ENCODE measurements at places on chromosomes 4 and X.

DNA sequence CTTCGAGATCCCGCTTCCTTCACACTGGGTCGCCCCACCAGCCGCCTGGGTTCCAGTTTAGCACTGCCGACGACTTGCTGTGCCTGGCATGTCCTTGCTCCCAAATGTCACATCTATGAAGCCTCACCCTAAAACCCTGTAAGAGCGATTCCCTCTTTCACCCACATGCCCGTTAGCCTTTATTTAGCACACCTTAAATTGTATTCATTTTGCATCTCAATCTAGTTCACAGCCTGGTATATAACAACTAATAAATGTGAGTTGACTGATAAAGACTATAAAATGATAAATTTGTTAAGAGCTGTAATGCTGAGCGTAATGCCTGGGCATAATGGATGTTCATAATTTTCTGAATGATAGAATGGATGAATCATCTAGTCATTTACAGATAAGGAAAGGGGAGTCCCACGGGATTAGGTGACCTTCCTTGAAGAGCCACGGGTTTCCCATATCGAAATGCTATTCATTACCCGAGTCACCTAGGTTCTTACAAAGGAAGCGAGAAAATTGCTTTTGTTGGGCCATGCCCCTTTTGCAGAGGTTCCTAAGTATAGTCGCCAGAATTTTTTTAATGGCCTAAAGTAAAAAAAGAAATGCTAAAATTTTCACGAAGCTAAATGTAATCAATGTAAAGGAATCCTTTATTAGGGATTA lies 1.1 kb upstream of the AP1S2 start:
- no peak for DNase-seq

GRCh38 chrX:40773809-40774208 lies 38.5 kb upstream of the MED14 start:
- no peak for DNase-seq

DNA sequence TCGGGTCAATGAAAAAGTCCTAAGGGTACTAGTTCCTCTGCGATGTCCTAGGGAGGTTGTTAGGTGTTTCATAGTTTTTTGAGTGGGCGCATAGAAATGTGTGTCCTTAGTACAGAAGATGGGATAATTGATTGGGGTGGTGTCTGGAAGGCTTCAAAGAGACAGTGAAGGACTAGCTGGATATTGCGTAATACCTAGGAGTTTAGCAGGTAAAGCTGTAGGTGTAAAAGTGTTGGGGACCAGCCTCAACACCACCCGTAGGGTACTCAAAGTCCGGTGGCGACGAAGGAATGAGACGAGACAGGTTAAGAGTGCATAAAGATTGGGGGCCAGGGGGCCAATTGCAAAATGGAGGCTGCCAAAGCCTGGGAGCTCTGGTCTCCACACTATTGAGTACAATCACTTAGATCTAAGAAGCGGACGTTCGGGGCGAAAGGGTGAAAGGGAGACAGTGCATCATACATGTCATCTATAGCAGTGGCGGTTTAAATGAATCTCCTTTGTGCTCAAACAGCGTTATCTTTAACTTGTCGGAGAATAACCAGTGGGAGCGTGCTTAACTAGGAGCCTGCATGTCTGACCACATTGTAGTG lies 1.0 kb downstream of the TRMT44 start:
- no peak for DNase-seq

- DNase-seq: peak; percentile 47
Observed at GRCh38 chr4:20288047-20288650, 36.4 kb downstream of the SLIT2 start.

GRCh38 chrX:109537324-109537665 lies 651 bp downstream of the NXT2 start:
- DNase-seq: peak; percentile 25

DNA sequence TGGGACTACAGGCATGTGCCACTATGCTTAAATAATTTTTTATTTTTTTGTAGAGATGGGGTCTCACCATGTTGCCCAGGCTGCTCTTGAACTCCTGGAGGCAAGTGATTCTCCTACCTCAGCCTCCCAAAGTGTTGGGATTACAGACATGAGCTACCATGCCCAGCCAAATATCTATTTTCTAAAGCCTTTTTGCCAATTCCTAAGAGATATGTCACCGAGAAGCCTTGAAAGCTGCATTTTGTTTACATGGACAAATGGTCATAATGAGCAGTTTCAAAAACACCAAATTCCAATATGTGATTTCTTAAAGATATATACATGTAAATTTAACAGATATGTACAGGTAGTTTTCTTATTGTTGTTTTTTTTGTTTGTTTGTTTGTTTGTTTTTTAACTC lies 33.0 kb upstream of the PGRMC2 start:
- no peak for DNase-seq

DNA sequence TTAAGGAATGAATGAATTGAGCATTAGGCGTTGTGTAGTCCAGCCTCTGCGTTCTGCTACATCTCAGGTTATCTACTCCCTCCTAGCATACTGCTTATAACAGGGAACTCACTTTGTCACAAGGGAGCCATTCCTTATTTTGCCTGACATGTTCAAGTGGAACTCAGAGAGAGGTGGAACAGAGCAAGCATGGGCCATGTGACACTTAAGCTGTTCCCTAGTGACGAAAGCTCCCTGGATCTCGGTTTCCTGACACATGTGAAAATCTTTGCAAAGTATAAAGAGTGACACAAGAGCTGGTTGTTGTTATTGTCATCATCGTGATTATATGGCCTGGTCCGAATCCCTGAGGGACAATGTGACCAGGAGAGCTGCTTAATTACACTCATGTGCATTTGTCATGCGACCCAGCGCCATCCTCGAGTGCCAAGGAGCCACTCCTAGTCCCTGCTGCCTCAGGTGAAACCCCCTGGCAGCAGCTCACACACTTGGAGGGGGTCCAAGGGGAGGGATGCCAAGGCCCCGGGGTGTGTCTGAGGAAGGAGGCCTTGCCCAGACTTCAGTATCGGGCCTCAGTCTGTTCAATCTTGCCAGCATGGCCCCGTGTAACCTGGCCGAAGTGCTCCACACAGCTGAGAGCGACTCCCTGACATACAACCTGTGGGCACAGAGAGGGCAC lies 98.5 kb upstream of the MAP3K15 start:
- DNase-seq: no peak

- DNase-seq: no peak
Observed at GRCh38 chr4:182640932-182641331, 276.3 kb downstream of the DCTD start.

GRCh38 chr4:120843849-120844527 lies 78.5 kb downstream of the PRDM5 start:
- no peak for DNase-seq

DNA sequence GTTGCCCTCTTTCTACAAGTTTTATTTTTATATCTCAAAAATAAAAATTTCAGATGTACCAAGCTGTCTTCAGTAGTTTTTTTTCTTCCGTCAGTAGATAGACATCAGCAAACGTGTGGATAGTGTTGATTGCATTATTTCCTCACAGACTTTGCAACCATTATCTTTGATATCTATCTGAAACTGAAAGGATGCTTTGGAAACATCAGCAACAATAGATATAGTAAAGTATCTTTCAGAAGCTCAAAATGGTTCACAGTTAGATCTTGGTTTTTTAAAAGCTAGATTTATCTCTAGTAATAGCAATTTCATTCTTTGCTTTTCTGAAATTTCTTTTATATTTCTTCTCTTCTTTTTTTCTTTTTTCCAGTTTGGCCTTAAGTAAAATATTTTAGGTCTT lies 246.9 kb upstream of the PCDH7 start:
- DNase-seq: no peak

DNA sequence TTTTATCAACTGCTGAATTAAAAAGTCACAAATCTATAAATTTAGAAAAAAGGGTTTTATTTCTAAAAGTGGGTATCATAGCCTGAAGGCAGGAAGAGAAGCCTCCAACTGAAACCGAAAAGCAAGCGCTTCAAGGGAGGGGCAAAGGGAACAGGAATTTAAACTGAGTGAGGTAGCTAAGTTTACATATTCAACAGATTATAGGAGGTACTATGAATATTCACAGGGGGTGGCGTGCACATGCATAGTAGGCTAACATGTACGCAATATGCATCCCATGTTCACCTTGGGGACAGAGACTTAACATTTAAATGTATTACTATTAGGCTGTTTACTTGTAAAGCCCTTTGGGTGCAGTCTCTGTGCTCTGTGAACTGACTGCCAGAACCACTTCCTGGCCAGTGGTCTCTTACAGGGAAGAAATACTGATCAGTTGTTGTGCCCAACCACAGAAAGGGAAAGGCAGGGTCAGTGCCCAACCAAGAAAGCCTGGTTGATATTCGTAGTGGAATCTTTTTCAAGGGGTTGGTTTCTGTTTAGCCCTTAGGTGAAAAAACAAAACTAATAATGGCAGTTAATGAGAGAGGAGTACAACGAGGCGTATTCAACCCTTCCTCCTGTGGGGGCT lies 168.7 kb upstream of the GALNTL6 start:
- DNase-seq: no peak

- DNase-seq: no peak
Observed at GRCh38 chr4:168711197-168712140, 214.6 kb downstream of the PALLD start.

All from glomerular endothelial cell (primary cell).